Activated CD8-positive, alpha-beta memory T cell treated with anti-CD3 and anti-CD28 coated beads, Interleukin-2, amount 10 ng/mL, durations not matched to agents 7 days and 5 days (primary cell): ENCODE measurements at places on chromosomes 3 and 15.

- no peak overlapping the region for H3K4me3 ChIP-seq
- H3K27me3 ChIP-seq: peaks cover 13% of the 10 kb centered on the region
These were observed 188.4 kb upstream of the ST8SIA2 start for GRCh38 chr15:92205255-92205739.

- H3K27me3 ChIP-seq: peaks cover 23% of the 10 kb centered on the region
- no peaks in the 10 kb centered on the region for H3K36me3 ChIP-seq
- peaks cover 11% of the 10 kb centered on the region for H3K4me1 ChIP-seq
- DNase-seq: no peak
These were observed 56.2 kb upstream of the TSEN2 start for GRCh38 chr3:12428126-12428525.

GRCh38 chr3:474828-475227 is 278.3 kb downstream of the CHL1 start:
- H3K36me3 ChIP-seq: no peaks in the 10 kb centered on the region
- H3K4me3 ChIP-seq: no peak overlapping the region
- H3K27ac ChIP-seq: no peak overlapping the region
- no peak for DNase-seq
- no peaks in the 10 kb centered on the region for H3K27me3 ChIP-seq
- H3K4me1 ChIP-seq: no peaks in the 10 kb centered on the region

- H3K27me3 ChIP-seq: no peaks in the 10 kb centered on the region
- H3K4me1 ChIP-seq: peaks cover 20% of the 10 kb centered on the region
- DNase-seq: no peak
- peaks cover 2% of the 10 kb centered on the region for H3K36me3 ChIP-seq
- no peak overlapping the region for H3K27ac ChIP-seq
- H3K4me3 ChIP-seq: no peak overlapping the region
These were observed 3.1 kb upstream of the AP2M1 start for GRCh38 chr3:184171562-184171961.

- H3K4me1 ChIP-seq: peaks cover 18% of the 10 kb centered on the region
- no peaks in the 10 kb centered on the region for H3K27me3 ChIP-seq
- no peak for DNase-seq
- H3K27ac ChIP-seq: no peak overlapping the region
- H3K36me3 ChIP-seq: peaks cover 28% of the 10 kb centered on the region
These were observed 82.2 kb upstream of the SATB1 start for GRCh38 chr3:18507333-18507732.

GRCh38 chr3:125340121-125340520 is 35.0 kb downstream of the ZNF148 start:
- peaks cover 52% of the 10 kb centered on the region for H3K36me3 ChIP-seq
- no peak overlapping the region for H3K4me3 ChIP-seq
- H3K27me3 ChIP-seq: no peaks in the 10 kb centered on the region
- H3K4me1 ChIP-seq: peaks cover 9% of the 10 kb centered on the region
- H3K27ac ChIP-seq: no peak overlapping the region
- no peak for DNase-seq
